ENCODE measurements at places on chromosomes 6 and 20. TPM values are rescaled to one million over a fixed set of nuclear protein-coding genes. Genes with fewer than 3 reads are reported as not detected.

DNA sequence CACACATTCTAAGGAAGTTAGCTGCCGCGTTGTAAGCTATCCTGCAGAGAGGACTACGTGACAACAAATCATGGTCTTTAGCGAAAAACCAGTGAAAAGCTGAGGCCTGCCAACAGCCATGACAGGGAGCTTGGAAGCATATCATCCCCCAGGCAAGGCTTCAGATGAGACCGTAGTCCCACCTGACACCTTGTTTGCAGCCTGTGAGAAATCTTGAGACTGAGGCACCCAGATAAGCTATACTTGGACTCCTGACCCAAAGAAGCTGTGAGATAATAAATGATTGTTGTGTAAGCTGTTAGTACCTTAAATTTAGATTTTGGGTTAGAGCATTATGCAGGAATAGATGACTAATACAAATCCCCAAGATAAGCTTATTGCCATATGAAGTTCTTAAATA lies 45.4 kb upstream of the SENP6 start:
- H3K4me3 ChIP-seq: no peak overlapping the region
- H3K27me3 ChIP-seq: no peaks in the 10 kb centered on the region
- no peak for DNase-seq
- no peaks in the 10 kb centered on the region for H3K4me1 ChIP-seq

The GPR63 gene
- 0.11 TPM for total RNA-seq

DNA sequence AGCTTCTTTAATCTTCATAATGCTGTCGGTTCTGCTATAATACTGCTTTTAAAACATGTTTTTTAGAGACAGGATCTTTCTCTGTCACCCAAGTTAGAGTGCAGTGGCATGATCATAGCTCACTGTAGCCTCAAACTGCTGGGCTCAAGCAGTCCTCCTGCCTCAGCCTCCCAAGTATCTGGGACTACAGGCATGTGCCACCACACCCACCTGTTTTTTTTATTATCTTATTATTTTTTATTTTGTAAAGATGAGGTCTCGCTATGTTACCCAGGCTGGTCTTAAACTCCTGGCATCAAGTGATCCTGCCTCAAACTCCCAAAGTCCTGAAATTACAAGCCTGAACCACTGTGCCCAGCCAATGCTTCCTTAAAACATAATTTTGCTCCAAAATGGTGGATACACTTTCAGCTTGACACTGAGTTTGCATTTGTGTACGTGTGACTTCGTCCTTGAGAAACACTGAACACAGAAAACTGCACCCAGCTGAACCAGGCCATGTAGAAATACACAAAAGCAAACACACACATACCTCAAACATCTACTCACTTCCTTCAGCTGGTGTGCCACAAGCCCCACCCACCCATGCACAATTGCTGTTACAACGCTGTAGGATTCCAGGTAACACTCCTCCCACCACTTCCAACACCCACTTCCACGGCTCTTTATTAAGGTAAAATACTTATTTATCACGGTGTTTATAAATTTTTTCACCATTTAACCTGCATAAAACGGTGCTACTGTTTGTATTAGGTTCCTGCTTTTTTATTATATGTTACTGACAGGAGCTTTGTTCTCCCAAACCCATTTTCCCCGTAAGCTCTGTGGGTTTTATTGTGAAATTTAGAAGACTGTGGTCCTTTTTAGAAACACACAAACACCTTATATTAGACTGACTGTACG lies 109.1 kb downstream of the TSHZ2 start:
- no peak overlapping the region for H3K27ac ChIP-seq
- DNase-seq: peak; percentile 69
- no peak overlapping the region for H3K4me3 ChIP-seq
- H3K36me3 ChIP-seq: no peaks in the 10 kb centered on the region
- no peaks in the 10 kb centered on the region for H3K27me3 ChIP-seq
- no peaks in the 10 kb centered on the region for H3K4me1 ChIP-seq

DNA sequence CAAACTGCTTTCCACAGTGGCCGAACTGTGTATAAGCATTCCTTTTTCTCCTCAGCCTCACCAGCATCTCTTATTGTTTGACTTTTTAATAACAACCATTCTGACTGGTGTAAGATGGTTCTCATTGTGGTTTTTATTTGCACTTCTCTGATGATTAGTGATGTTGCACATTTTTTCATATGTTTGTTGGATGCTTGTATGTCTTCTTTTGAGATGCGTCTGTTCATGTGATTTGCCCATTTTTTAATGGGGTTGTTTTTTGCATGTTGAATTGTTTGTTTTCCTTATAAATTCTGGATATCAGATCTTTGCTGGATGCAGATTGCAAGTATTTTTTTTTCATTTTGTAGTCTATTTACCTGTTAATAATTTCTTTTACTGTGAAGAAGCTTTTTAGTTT lies 11.2 kb upstream of the ZSCAN12 start:
- no peak overlapping the region for H3K27ac ChIP-seq
- H3K4me1 ChIP-seq: no peaks in the 10 kb centered on the region
- no peak overlapping the region for H3K4me3 ChIP-seq
- DNase-seq: no peak
- no peaks in the 10 kb centered on the region for H3K27me3 ChIP-seq

The EYS gene
- not detected for total RNA-seq

- peaks cover 62% of the 10 kb centered on the region for H3K4me1 ChIP-seq
- peak overlapping the region; percentile 81 for H3K27ac ChIP-seq
- H3K4me3 ChIP-seq: peak overlapping the region; percentile 92
- DNase-seq: peak; percentile 74
- H3K27me3 ChIP-seq: no peaks in the 10 kb centered on the region
Observed at GRCh38 chr20:17679941-17680835, 1.9 kb downstream of the RRBP1 start.

The FAM135A gene
- 18.7 TPM for total RNA-seq

DNA sequence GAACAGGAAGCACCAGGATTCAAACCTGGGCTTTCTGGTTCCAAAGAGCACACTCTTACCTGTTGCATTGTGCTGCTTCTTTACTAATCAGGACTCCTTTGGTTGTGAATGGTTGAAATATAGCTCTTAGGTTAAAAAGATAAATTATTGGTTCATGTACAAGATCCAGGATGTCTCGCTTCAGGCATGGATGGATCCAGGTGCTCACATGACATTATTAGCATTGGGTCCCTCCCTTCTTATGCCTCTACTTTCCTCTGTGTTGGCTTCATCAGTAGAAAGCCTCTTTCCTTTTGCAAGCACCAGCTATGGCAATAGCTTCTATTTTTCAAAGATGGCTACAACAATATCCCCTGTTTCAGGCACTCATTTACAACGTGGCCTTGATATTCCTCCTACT lies 217.7 kb upstream of the SULF2 start:
- no peaks in the 10 kb centered on the region for H3K4me1 ChIP-seq
- H3K27ac ChIP-seq: no peak overlapping the region
- H3K27me3 ChIP-seq: no peaks in the 10 kb centered on the region
- no peak overlapping the region for H3K4me3 ChIP-seq

The TRERF1 gene
- 0.39 TPM for total RNA-seq

The EYA2 gene
- total RNA-seq: 0.30 TPM

DNA sequence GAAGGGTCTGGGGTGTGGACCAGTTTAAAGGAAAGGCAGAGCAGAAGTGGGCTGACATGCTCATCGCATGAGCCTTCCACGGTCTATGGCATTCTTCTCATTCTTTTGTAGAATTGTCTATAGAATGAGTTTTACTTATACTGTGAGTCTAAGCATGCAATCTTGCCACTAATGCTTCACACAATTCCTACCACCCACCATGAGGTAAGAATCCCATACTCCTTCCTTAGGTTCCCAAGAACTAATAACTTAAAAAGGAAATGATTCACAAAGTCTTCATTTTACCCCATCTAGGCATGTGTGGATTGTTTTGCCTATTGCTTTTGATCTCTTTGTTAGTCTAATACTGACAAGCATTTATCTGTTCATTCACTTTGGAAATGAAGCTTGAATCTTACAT lies 195.2 kb downstream of the LY86 start:
- no peak for DNase-seq
- no peaks in the 10 kb centered on the region for H3K27me3 ChIP-seq
- no peak overlapping the region for H3K4me3 ChIP-seq
- H3K36me3 ChIP-seq: no peaks in the 10 kb centered on the region

- H3K27me3 ChIP-seq: no peaks in the 10 kb centered on the region
- H3K4me1 ChIP-seq: no peaks in the 10 kb centered on the region
- H3K4me3 ChIP-seq: no peak overlapping the region
- H3K27ac ChIP-seq: no peak overlapping the region
- H3K36me3 ChIP-seq: no peaks in the 10 kb centered on the region
Observed at GRCh38 chr6:132287101-132287500, 114.2 kb downstream of the MOXD1 start.

The SRSF12 gene
- total RNA-seq: 0.49 TPM

DNA sequence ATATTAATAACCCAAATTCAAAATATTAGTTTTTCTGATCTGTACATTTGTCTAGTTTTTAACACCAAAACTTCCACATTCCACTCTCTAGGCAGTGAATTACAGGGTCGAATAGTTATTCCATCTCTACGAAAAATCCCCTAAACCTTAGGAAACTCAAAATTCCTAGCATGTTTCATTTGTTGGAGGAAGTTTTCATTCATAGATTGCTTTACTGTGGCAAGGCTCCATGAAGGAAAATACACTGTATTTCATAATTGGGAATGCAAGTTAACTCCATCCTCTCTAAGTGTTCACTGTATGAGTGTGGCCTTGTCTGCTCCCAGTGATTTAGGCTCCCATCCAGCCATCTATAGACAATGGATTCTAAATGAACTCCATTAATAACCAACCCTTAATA lies 296.1 kb downstream of the TENT5A start:
- H3K4me3 ChIP-seq: no peak overlapping the region
- no peaks in the 10 kb centered on the region for H3K36me3 ChIP-seq
- H3K27ac ChIP-seq: no peak overlapping the region
- no peaks in the 10 kb centered on the region for H3K27me3 ChIP-seq
- no peak for DNase-seq

DNA sequence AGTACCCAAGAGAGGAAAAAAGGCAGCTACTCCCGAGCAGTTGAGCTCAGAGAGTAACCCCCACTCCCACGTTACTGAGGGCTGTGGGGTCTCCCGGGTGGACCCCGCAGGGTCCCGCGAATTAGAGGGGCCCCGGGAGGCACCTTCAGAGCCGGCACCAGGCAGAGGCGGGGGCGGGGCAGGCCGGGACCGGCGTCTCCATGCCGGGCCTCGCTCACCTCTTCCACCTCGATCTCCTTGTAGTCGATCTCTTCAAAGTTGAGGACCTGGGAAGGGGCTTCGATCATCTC lies 381 bp downstream of the MAP3K7 start:
- peak overlapping the region; percentile 98 for H3K27ac ChIP-seq
- no peak for DNase-seq
- H3K4me3 ChIP-seq: peak overlapping the region; percentile 80
- 0 out of 2 replicates have a peak, but pooled peaks cover 8% of the 10 kb centered on the region for H3K4me1 ChIP-seq
- no peaks in the 10 kb centered on the region for H3K36me3 ChIP-seq
- H3K27me3 ChIP-seq: no peaks in the 10 kb centered on the region

GRCh38 chr20:48178633-48179032 lies 393.4 kb upstream of the SULF2 start:
- no peak overlapping the region for H3K27ac ChIP-seq
- H3K27me3 ChIP-seq: no peaks in the 10 kb centered on the region
- DNase-seq: no peak
- H3K4me3 ChIP-seq: no peak overlapping the region

DNA sequence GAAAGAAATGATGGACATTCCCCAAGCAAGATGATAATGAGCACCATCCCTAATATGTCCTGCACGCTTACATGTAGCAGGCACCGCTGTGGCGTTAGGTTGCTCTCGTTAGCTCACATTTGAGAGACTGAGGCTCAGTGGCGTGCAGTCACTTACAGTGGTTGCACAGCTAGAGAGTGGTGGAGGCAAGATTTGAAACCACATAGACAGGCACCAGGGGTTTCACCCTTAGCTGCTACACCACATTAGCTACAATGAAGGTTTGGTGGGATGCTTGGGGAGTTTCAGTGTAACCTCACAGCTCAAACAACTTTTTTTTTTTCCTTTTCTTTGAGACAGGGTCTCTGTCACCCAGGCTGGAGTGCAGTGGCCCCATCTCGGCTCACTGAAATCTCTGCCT lies 3.7 kb downstream of the COX4I2 start:
- no peak overlapping the region for H3K4me3 ChIP-seq
- no peaks in the 10 kb centered on the region for H3K27me3 ChIP-seq
- no peak overlapping the region for H3K27ac ChIP-seq

GRCh38 chr6:158642097-158642601 lies 2.4 kb downstream of the DYNLT1 start:
- no peak overlapping the region for H3K27ac ChIP-seq
- H3K36me3 ChIP-seq: no peaks in the 10 kb centered on the region
- no peak overlapping the region for H3K4me3 ChIP-seq

GRCh38 chr6:139144490-139145085 lies 9.7 kb downstream of the HECA start:
- no peak overlapping the region for H3K27ac ChIP-seq
- H3K4me3 ChIP-seq: no peak overlapping the region
- no peak for DNase-seq

The VGLL2 gene
- total RNA-seq: not detected

GRCh38 chr20:36941401-36941835 lies 10.1 kb downstream of the SAMHD1 start:
- H3K27me3 ChIP-seq: no peaks in the 10 kb centered on the region
- H3K4me3 ChIP-seq: no peak overlapping the region
- no peak overlapping the region for H3K27ac ChIP-seq

- H3K36me3 ChIP-seq: no peaks in the 10 kb centered on the region
- H3K27me3 ChIP-seq: no peaks in the 10 kb centered on the region
- DNase-seq: no peak
- no peak overlapping the region for H3K27ac ChIP-seq
Observed at GRCh38 chr6:68046302-68046701, 588.8 kb upstream of the ADGRB3 start.

- no peaks in the 10 kb centered on the region for H3K27me3 ChIP-seq
- DNase-seq: no peak
- H3K27ac ChIP-seq: no peak overlapping the region
- H3K36me3 ChIP-seq: no peaks in the 10 kb centered on the region
- H3K4me3 ChIP-seq: no peak overlapping the region
Observed at GRCh38 chr6:126824226-126824625, 294.2 kb upstream of the RSPO3 start.

GRCh38 chr6:122154912-122155575 lies 244.4 kb upstream of the HSF2 start:
- no peak overlapping the region for H3K27ac ChIP-seq
- H3K27me3 ChIP-seq: no peaks in the 10 kb centered on the region
- no peak for DNase-seq
- H3K36me3 ChIP-seq: no peaks in the 10 kb centered on the region
- no peak overlapping the region for H3K4me3 ChIP-seq
- no peaks in the 10 kb centered on the region for H3K4me1 ChIP-seq

All from Caco-2 (cell line).